A549 treated with Mapracorat at 1 μM for 4 hours (cell line): ENCODE measurements at places on chromosomes 5 and 9. TPM values are rescaled to one million over a fixed set of nuclear protein-coding genes. Genes with fewer than 3 reads are reported as not detected.

The TNC gene
- 0.43 to 1.2 TPM (median 0.69 TPM) in 5 replicates for total RNA-seq

The NR5A1 gene
- 0.06 to 0.23 TPM (median 0.15 TPM) in 3 of 5 replicates, not detected in the others for total RNA-seq

The SLC6A7 gene
- 0.05 TPM in 1 of 5 replicates, not detected in the others for total RNA-seq

The SLC4A9 gene
- total RNA-seq: 0.05 to 0.08 TPM in 2 of 5 replicates, not detected in the others

The IL33 gene
- 0.23 to 0.63 TPM (median 0.33 TPM) in 5 replicates for total RNA-seq

The FAM219A gene
- 15.7 to 18.8 TPM (median 17.7 TPM) in 5 replicates for total RNA-seq

The SH3TC2 gene
- total RNA-seq: 0.33 to 0.76 TPM (median 0.44 TPM) in 5 replicates

The LRRC14B gene
- total RNA-seq: not detected in 5 replicates

The DMGDH gene
- not detected in 5 replicates for total RNA-seq

The NMRK1 gene
- 5.3 to 7.5 TPM (median 5.5 TPM) in 5 replicates for total RNA-seq

The ANKRD18A gene
- total RNA-seq: 8.0 to 14.8 TPM (median 13.1 TPM) in 5 replicates

The C5orf52 gene
- not detected in 5 replicates for total RNA-seq

The PCDHGB5 gene
- total RNA-seq: 1.6 to 2.6 TPM (median 2.2 TPM) in 5 replicates

The MED22 gene
- 20.7 to 33.2 TPM (median 30.3 TPM) in 5 replicates for total RNA-seq

The ABITRAM gene
- total RNA-seq: 20.3 to 24.7 TPM (median 22.5 TPM) in 5 replicates

The ABO gene
- total RNA-seq: not detected in 5 replicates

The TCF7 gene
- 10.7 to 12.3 TPM (median 11.9 TPM) in 5 replicates for total RNA-seq
